ENCODE measurements at places on chromosomes 5 and 9.

GRCh38 chr5:159704160-159704559 is 212.1 kb upstream of the ADRA1B start:
- no peak for DNase-seq

GRCh38 chr5:114192108-114192507 is 169.8 kb upstream of the KCNN2 start:
- no peak for DNase-seq

GRCh38 chr5:19918780-19919179 is 69.2 kb downstream of the CDH18 start:
- no peak for DNase-seq

- no peak for DNase-seq
Measured at GRCh38 chr5:143962201-143962600, 150.2 kb downstream of the HMHB1 start.

GRCh38 chr9:87657893-87658292 is 68.0 kb upstream of the CTSL start:
- DNase-seq = no peak

GRCh38 chr5:65831276-65831675 is 95.1 kb upstream of the ERBIN start:
- DNase-seq = no peak

- DNase-seq = no peak
Measured at GRCh38 chr5:95801961-95802360, 20.6 kb downstream of the GLRX start.

DNA sequence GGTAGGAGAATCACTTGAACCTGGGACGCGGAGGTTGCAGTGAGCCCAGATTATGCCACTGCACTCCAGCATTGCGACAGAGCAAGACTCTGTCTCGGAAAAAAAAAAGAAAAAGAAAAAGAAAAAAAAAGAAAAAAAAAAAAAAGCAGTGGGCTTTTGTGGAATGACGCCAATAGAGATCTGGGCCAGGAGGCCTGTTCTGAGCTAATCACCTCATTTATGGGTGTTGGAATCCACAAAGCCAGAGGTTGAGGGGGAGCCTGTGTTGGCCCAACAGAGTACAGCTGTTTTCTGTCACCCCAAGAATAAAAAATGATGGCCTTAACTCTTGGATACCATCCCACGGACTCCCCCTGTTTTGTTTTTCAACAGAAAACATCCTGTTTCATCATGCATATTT is 18.5 kb downstream of the OSTF1 start:
- DNase-seq = no peak

GRCh38 chr9:81077572-81077971 is 611.8 kb downstream of the TLE1 start:
- DNase-seq = no peak

- no peak for DNase-seq
Measured at GRCh38 chr5:66945389-66946349, 250.9 kb downstream of the CD180 start.

- no peak for DNase-seq
Measured at GRCh38 chr9:24932785-24933184, 387.1 kb upstream of the IZUMO3 start.

GRCh38 chr5:119537704-119538103 is 85.4 kb downstream of the HSD17B4 start:
- no peak for DNase-seq

DNA sequence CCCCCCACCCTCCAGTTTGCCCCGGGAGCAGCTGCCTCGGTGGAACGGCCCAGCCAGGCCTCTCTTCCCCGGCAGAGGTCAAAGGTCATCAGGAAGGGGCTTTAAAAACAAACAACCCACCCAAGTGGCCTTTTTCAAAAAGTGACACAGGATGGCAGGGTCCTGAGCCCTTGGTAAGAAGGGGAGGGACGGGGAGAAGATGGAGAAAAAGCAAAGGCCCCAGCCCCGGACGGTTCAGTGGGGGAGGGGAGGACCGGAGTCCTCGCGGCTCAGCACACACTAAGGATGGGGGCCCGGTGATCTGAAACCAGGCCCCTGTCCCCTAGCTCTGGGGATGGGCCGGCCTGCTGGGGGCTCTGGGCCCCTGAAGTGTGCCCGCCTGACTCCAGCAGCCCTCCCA is 1.1 kb downstream of the PRRX2 start:
- DNase-seq = no peak

- DNase-seq = no peak
Measured at GRCh38 chr5:73902327-73903051, 276.5 kb downstream of the ARHGEF28 start.

DNA sequence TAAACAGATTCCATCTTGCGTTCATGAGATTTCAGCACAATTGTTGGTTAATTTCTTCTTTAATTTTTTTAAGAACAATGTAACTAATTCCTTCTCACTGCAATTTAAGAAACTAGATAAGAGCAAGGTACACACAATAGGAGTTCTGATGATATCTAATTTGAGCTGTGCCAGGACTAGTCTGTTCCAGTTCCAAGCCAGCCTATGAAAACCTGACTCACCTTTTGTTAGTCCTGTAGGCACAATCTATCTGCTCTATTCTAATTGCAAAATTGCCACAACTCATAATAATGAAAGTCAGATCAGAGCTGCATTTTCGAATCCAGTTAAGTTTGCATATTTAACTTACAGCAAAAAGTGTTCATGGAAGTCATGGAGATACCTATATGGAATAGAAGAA is 494.1 kb upstream of the TUSC1 start:
- DNase-seq = no peak

DNA sequence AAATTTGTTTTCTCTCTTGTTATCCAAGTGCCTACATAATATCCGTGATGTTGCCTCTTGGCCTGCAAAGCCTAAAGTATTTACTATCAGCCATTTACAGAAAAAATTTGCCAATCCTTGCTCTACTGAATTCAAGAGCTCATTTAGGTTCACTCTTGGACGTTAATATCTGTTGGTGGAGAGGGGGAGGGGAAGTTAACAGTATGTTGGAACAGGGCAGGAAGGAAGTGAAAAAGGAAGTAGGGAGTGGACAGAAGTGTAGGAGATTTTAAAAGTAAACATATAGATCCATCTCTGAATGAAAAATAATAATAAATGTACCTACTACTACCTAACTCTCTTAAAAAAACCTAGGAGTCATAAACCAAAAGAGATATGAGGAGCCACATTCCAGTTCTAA is 32.8 kb downstream of the ZNF608 start:
- DNase-seq = no peak

- DNase-seq = no peak
Measured at GRCh38 chr9:98471185-98471584, 215.7 kb upstream of the TBC1D2 start.

DNA sequence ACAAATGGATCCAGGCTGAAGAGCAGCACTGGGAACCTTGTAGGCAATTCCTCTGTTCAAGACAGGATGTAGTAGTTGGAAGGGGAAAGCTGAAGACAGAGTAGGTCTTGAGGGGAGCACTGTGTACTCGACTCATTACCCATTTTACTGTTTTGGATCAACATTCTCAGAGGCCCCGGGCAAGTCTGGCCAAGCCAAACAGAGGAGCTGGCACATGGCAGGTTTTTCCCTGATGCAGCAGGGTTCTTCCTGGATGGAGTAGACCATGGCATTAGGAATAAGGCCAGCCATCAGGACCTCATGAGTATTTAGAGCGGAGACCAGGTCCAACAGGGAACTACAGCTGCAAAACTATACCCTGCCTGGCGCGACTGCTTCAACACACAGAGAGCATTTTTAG is 4.4 kb downstream of the SVEP1 start:
- no peak for DNase-seq

GRCh38 chr5:43110606-43111170 is 10.0 kb upstream of the ZNF131 start:
- DNase-seq = no peak

DNA sequence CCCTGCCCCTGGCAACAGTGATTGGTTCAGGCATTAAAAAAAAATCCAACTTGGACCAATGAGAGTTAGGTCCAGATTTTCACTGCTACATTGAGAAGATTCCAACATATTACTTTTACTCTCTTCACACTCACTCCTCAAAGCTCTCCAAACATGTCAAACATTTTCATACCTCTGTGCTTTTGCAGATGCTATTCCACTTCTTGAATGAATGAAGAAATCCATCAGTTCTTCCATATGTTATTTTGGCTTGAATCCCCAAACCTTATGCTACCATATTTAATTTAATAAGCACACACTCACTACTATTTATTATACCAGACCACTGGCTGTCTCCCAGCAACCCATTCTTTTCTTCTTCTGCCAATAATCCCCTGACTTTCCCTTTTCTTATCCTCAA is 87.1 kb downstream of the PPP2R2B start:
- DNase-seq = no peak

DNA sequence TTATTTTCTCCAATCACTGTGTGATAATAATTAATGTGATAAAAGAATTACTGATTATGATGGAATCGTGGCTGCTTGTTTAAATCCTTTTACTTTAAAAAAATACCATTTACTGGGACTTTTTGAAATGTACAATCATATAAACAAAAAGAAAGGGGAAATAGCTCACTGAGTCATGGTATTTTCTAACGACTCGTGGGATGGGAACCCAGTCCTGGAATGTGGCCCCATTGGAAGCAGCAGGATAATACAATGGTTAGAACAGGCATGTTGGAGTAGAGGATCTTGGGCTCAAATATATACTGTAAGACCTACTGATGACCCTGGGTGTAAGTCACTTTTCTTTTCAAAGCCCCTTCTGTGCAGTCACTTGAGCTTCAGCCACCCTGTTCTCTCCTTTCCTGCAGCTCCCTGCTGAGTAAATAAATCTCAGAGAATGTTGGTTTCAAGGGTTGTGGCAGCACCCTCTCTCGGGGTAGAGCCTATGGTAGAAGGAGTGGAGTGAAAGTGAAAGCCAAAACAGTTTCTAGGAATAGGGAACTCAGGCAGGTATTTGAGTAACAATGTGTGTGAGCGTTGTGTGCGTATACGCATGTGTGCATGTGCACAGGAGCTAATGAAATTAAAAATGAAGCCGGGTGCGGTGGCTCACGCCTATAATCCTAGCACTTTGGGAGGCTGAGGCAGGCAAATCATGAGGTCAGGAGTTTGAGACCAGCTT is 40.8 kb upstream of the LARP1 start:
- no peak for DNase-seq

DNA sequence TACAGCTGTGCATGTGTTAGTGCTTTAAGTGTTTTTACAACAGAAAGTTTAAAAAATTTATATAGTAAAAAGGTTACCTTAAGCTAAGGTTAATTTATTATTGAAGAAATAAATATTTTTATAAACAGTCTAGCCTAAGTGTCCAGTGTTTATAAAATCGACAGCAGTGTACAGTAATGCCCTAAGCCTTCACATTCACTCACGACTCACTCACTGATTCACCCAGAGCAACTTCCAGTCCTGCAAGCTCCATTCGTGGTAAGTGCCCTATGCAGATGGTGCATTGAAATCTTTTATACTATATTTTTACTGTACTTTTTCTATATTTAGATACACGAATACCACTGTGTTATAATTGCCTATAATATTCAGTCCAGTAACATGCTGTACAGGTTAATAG is 159.1 kb downstream of the ROR2 start:
- no peak for DNase-seq

DNA sequence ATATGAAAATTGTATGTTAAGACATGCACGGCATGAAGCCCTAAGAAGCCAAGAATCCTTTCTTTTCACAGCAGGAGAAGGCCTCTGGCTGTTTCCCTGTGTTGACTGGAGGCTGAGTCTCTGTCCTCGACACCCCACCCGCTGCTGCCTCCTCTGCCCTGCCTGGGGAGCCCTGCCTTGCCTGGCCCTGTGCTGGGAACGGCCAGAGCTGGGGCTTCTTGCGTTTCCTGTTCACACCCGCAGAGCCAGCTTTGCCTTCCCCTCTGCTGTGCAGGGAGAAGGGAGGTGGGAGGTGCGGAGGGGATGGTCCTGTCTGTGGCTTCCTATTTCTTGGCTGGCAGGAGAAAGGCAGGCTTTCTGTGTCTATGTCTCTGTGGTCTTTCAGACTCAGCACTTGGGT is 6.9 kb upstream of the GMCL2 start:
- no peak for DNase-seq

DNA sequence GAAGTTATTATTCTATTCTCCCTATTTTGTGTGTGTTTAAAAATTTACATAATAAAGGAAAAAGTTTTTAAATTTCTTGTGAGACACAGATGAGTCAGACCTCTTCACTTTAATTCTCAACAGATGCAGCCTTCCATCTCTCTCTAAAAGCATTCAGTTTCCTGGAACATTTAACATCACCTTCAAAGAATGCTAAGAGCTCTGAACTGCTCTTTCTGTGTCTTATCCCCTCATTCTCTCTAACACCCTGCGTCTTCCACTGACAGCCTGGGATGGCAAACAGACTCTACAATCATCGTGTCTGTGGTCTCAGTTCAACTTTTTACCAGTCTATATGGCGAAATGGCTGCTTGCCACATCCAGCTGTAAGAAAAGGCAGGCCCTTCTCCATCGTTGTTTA is 173.0 kb downstream of the HINT1 start:
- DNase-seq = no peak

- no peak for DNase-seq
Measured at GRCh38 chr5:157204765-157205164, 24.1 kb downstream of the ITK start.

- DNase-seq = no peak
Measured at GRCh38 chr5:94771742-94772141, 153.3 kb downstream of the SLF1 start.

GRCh38 chr9:123669346-123669745 is 260.6 kb downstream of the DENND1A start:
- no peak for DNase-seq

DNA sequence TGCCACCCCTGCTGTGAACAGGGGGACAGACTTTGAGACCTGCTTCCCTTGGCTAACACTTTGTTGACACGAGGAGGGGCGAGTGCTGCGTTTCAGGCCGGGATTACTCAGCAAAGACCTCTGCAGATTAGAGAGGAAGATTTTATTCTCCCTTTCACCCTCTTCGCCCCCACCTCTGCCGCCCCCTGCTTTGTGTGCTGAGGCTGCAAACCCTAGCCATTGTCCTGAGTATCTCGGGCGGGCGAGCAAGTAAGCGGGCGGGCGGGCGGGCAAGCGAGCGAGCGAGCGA is 6.0 kb downstream of the ISL1 start:
- DNase-seq = no peak

DNA sequence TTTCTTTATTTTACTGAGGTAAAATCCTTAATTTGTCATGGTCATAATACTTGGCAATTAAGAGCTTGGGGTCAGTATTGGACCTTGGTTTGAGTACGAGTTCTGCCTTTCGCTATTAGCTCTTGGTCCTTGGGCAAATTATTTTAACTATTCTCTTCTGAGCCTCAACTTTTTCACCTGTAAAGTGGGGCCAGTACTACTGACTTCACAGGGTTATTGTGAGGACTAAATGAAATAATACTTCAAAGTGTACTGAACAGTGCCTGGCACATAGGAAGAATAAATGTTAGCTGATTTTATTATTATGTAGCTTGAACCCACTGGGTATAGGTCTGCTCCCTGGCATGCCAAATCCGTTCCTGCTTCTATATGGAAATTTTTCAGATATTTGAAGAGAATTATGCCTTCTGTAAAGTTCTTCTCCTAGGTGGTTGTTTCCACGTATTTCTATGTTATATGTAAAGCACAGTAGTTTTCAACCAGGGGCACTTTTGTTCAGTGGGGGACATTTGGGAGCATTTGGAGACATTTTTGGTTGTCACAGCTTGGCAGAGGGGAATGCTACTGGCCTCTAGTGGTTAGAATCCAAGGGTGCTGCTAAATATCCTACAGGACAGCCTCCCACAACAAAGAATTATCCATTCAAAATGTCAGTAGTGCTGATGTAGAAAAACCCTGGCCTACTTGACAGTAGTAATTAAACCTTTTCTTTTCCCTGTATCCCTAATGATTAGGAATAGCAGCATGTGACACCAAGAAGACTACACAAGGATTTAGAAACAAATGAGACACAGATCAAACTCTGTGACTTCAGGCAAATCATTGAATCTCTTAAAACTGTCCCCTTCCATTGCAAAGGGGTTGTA is 4.5 kb downstream of the RCL1 start:
- no peak for DNase-seq

All from stimulated activated CD8-positive, alpha-beta memory T cell treated with anti-CD3 and anti-CD28 coated beads, Interleukin-4, amount 100 ng/mL, for 1 hour (primary cell).